HT1080 (cell line): ENCODE measurements at places on chromosomes 16 and 17. TPM values are rescaled to one million over a fixed set of nuclear protein-coding genes. Genes with fewer than 3 reads are reported as not detected.

Gene KIF1C
- total RNA-seq, result 64.3 and 67.6 TPM in 2 replicates

Gene CLEC3A
- not detected in 2 replicates for total RNA-seq

Gene WFIKKN1
- 0.03 and 0.14 TPM in 2 replicates for total RNA-seq

Gene ABCA3
- 0.13 and 0.14 TPM in 2 replicates for total RNA-seq

Gene DNAH9
- 0.07 TPM in 1 of 2 replicates, not detected in the other for total RNA-seq

Gene RASD1
- total RNA-seq, result not detected in 2 replicates

Gene SLFN14
- not detected in 2 replicates for total RNA-seq
